ENCODE measurements at places on chromosomes 4 and X. TPM values are rescaled to one million over a fixed set of nuclear protein-coding genes. Genes with fewer than 3 reads are reported as not detected.

The ABLIM2 gene
- total RNA-seq: 3.8 TPM

The MAGEC2 gene
- total RNA-seq: not detected

The TEX13D gene
- 1.9 TPM for total RNA-seq

The ATP7A gene
- 9.7 TPM for total RNA-seq

The ATP2B3 gene
- total RNA-seq: 0.05 TPM

The ADH7 gene
- total RNA-seq: not detected
